NCI-H2081 treated with DMSO at 0.1 percent for 48 hours (cell line): ENCODE measurements at places on chromosomes 12 and 14.

- no peak for DNase-seq
Observed at GRCh38 chr14:97224016-97224415, 426.8 kb downstream of the VRK1 start.

GRCh38 chr12:122862872-122863701, 27.8 kb downstream of the HIP1R start:
- DNase-seq, result no peak

DNA sequence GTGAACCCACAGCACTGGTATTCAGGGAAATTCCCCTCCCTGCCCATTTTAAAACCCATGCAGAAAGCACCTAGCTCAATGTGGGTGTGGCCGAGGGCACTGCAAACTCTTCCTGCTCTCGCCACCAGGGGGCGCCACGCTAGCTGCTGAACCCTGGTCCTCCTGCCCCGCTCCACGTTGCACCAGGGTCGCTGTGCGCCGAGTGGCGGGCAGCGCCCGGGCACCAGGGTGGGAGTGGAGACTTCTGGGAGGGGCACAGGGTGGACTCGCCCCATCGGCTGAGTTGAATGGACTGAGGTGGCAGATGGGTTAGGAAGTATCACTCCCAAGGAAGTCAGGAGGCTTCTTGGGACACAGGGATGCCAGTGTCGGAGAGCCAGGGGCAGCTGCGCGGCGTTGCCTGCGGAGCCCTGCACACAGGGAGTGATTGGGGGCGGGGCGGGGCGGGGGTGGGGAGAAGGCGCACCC, 48.1 kb upstream of the BCL11B start:
- no peak for DNase-seq

- DNase-seq, result no peak
Observed at GRCh38 chr14:92105073-92105892, 1.1 kb downstream of the ATXN3 start.

- no peak for DNase-seq
Observed at GRCh38 chr14:99395909-99396530, 84.6 kb downstream of the SETD3 start.

DNA sequence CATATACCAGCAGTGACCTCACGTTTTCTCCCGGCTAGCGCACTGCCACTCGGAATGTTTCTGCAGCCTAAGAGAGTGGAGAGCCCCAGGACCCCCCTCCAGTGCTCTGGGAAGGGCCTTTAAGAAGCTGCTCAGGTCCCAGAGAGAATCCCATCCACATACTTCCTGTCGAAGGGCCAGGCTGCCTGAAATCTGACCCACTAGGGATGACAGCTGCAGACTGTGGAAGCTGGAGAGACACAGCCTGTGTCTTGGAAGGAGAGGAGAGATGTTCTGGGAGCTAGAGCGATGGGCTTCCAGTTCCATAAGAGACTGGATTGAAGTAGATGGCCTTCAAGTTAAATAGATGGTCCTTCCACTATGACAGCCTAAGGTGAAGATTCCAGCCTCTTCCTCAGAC, 54.4 kb downstream of the IQSEC3 start:
- no peak for DNase-seq

- DNase-seq, result no peak
Observed at GRCh38 chr12:26683443-26683842, 149.6 kb downstream of the ITPR2 start.

GRCh38 chr12:42640391-42640790, 50.8 kb upstream of the PRICKLE1 start:
- DNase-seq, result no peak

- DNase-seq, result no peak
Observed at GRCh38 chr12:96522690-96523089, 33.3 kb downstream of the CFAP54 start.

DNA sequence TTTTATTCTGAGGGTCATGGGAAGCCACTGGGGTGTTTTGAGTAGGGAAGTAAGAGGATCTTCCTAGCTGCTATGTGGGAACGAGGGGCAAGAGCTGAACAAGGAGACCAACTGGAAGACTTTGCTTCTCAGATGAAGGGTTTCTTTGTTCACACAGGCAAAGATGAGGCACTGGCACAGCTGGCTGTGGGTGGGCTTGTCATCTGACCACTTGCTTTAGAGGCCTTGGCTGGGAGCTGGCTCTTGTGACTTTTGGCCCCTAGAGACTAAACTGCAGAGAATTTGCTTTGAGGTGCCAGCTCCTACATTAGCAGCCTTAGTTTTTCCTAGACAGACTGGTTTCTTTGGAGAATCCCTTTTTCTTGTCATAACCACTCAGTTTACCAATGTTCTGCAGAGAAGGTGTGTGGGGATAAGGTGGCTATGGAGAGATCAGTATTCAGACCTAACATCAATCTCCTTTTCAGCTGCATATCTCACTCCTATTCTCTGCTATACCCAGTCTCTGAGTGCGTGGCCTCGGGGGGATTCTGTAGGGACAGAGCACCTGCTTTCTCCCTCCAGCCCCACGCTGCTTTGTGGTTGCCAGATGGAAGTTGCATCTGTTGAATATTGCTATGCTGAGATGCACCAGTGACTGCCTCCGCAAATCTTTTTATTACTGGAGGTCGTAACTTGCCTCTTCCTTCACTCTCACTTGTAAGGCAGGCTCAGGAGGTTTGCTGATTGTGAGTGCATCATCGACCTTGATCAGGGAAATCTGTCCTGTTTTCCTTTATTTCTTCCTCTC, 12.7 kb downstream of the PPP2R5C start:
- no peak for DNase-seq

- DNase-seq, result no peak
Observed at GRCh38 chr14:35534208-35534872, 376 bp downstream of the INSM2 start.

DNA sequence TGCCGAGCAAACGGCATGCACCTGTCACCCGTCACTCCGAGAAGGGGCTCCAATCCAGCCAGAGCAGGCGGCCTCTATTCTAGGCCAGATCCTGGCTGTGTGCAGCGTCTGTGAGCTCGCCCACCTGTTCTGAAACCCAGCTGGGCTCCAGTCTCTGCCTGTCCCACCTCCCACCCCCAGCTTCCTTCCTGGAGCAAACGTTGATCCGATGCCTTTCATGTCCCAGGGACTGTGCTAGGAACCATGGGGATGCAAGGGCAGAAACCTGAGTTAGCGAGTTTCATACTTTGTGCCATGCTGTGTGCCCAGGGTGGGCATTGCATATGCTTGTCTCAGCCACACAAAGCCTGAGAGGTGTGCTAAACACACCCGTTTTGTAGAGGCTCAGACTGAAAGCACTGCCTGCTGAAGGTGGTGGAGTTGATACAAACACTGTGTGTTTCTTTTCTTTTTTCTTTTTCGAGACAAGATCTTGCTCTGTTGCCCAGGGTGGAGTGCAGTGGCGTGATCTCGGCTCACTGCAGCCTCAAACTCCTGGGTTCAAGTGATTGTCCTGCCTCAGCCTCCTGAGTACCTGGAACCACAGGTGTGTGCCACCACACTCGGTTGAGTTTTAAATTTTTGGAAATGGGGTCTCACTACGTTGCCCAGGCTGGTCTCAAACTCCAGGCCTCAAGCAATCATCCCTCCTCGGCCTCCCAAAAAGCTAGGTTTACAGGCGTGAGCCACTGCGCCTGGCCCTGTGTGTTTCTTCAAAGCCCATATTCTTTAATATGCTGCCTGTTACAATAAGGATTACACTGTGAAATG, 84.1 kb upstream of the MED13L start:
- DNase-seq, result no peak

- no peak for DNase-seq
Observed at GRCh38 chr12:8685051-8685450, 12.7 kb upstream of the RIMKLB start.

DNA sequence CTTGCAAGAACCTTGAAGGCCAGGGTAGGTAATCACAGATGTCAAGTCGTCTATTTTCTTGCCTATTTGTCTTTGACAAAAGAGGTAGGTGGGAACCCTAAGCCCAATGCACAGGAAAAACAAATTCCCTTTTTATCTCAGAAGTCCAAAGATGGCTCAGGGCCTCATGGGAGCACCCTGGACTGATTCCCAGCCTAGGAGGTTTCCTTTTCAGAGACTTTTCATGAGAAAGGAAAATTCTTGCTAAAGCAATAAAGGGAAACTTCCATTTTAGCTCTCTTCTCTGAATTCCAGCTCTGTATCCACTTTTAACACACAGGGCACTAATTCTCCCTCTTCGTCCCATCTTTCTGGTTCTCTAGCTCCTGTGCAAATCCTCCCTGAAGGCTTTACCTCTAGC, 1.2 kb downstream of the ZNF641 start:
- no peak for DNase-seq

GRCh38 chr14:91745344-91745743, 13.5 kb upstream of the CATSPERB start:
- DNase-seq, result no peak

GRCh38 chr14:59247801-59248584, 59.5 kb downstream of the DAAM1 start:
- DNase-seq, result no peak

- no peak for DNase-seq
Observed at GRCh38 chr12:104351057-104351983, 47.8 kb downstream of the EID3 start.

- no peak for DNase-seq
Observed at GRCh38 chr12:54418441-54419087, 502 bp downstream of the ITGA5 start.

GRCh38 chr14:74841230-74842207, 34.4 kb downstream of the PROX2 start:
- no peak for DNase-seq

GRCh38 chr12:123098780-123099179, 52.1 kb downstream of the PITPNM2 start:
- DNase-seq, result no peak

- no peak for DNase-seq
Observed at GRCh38 chr14:21923820-21924219, 250.2 kb upstream of the OR4E1 start.

- no peak for DNase-seq
Observed at GRCh38 chr12:14931791-14932560, 6.4 kb downstream of the ERP27 start.

GRCh38 chr12:11067514-11067913, 5.4 kb upstream of the TAS2R46 start:
- DNase-seq, result no peak

GRCh38 chr14:23154964-23155587, 28.4 kb downstream of the SLC7A8 start:
- no peak for DNase-seq

DNA sequence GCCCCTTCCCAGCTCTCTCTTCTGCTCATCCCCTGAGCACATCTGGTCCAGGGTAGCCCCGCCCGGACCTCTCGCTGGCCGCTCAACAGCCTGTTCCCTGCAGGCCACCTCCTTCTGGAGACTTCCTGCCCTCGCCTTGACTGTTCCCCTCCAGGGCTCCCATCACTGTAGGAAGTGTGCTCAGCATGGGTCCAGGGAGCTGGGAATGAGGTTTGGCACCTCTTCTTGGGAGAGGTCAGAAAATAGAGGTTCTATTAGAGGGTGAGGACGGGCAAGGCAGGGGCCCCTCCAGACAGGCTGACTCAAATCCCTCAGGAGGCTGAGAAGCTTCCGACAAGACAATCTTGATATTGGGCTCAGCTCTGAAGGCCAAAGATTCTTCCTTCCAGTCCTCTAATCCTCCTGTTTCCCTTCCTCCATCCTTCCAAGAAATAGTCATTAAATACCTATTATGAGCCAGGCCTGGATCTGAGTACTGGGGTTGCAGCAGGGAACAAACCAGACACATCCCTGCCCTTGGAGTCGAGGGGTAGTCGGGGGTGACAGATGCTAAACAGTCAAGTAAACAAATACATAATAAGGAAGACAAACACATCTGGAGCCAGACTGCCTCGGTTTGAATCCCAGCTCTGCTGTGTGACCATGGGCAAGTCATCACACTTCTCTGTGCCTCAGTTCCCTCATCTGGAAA, 30.6 kb downstream of the CMKLR1 start:
- no peak for DNase-seq

DNA sequence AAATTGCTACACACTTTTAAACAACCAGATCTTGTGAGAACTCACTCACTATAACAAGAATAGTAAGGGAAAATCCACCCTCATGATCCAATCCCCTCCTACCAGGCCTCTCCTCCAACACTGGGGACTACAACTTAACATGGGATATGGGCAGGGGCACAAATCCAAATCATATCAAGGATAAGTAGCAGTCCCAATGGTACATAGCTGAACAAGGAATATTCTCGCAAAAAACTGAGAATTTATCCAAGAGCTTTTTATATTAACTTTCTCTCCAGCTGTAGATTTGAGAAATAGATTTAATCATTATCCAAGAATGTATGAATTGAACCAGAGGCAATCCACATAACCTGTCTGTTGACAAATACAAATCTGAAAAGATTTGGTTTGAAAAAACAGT, 185.2 kb downstream of the TMTC3 start:
- DNase-seq, result no peak

- DNase-seq, result no peak
Observed at GRCh38 chr12:110203546-110203945, 77.5 kb upstream of the ATP2A2 start.

GRCh38 chr14:100599981-100600380, 12.8 kb upstream of the BEGAIN start:
- DNase-seq, result no peak

DNA sequence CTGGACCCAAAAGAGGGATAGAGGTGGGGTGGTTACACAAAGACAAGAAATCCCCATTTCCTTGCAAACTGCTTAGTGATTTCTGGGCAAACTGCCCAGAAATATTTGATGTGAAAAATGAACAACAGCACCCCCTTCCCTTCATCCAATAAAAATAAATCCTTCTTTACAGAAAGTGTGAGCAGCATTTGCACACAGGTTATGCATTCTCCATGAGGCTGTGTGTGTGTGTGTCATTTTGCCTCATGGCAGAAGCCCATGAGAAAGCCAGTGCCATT, 17.2 kb upstream of the NRXN3 start:
- DNase-seq, result peak; percentile 17
